ENCODE measurements at places on chromosomes 4 and X.

DNA sequence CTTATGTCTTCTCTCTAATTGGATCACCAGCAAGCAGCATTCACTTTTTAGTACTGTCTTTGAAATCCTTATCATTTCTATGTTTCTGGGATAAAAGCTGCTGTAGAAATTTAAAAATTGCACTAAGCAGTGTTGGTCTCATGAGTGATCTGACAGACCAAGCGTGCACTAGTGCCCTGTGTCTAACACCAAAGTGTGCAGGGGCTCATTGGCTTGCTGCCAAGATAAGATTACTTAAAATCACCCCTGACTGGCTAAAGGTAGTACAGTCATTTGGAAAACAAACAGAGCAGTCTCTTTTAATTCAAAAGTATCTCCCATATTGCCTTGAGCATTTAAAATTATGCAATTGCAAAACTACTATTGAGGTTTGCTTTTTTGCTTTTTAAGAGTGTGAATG, 304.6 kb downstream of the ARAP2 start:
- no peak for DNase-seq

- DNase-seq: peak; percentile 13
These were observed 126.5 kb downstream of the REELD1 start for GRCh38 chr4:146340798-146341197.

DNA sequence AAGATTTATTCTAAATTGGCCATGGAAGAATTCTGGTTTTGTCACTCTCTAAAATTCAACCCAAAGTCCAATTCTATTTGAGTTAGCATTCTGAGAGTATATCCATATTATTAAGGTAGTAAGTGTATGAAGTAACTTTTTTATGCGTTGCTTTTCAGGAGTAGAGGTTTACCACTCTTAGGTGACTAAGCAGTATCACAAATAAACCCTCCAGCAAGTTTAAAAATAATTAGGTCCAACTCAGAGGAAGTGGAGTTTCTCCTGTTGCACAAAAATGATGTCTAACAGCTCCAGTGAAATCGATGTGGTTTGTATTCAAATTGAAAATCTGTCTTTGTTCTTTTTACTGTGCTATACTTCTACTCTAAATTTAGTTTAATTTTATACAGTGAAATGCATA, 6.6 kb downstream of the SCML1 start:
- no peak for DNase-seq

GRCh38 chr4:89022426-89023128, 34.4 kb downstream of the FAM13A start:
- DNase-seq: no peak

- DNase-seq: no peak
These were observed 1344.0 kb downstream of the FSTL5 start for GRCh38 chr4:160819791-160820190.

- no peak for DNase-seq
These were observed 130.9 kb downstream of the RNF150 start for GRCh38 chr4:141002323-141002805.

GRCh38 chr4:106615410-106615945, 246.9 kb upstream of the GIMD1 start:
- no peak for DNase-seq

GRCh38 chr4:164440199-164440598, 313.7 kb upstream of the SMIM31 start:
- DNase-seq: no peak

DNA sequence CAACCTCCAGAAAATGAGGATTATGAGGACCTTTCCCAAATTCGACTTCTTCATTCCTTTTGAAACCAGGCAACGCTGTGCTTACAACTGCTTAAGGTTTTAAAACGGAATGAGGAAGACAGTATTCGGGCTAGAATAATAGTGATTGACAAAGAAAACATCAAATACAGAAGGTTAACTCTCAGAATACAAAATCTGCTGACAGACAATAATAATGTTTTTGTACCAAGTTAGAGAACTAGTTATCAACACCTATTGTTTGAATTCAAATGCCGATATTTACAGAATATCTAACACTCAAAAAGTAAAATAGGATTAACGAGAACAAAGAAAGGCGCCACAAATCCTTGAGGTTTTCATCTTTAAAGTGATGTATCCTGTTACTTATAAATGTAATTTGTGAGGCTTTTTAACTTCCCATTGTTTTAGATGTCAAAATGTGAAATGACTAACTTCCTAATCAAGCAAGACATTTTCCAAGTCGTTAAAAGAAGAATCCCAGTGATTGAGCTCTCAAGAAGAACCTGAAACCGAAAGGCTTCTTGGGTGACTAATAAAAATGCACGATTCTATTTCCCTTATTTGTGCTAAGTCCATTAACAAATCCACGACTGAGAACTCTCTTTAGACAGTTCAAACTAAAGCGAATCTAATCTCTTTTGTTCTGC, 118.3 kb downstream of the SORBS2 start:
- no peak for DNase-seq
